ENCODE measurements at places on chromosomes 4 and X.

GRCh38 chrX:20418379-20419150, 151.9 kb upstream of the RPS6KA3 start:
- DNase-seq: no peak

DNA sequence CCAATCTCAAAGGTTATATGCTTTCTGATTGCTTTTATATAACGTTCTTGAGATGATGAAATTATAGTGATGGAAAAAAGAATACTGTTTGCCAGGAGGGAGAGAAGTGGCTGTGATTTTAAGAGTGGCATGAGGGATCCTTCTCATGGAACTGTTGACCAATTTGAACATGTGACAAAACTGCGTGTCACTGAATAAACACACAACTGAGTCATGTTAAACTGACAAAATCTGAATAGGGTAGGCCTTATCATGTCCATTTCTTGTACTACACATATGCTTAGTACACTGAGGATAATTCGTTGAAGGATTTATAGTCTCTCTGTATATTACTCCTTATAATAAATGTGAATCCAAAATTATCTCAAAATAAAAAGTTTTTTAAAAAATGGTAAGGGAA, 22.2 kb upstream of the HSPA4L start:
- DNase-seq: no peak

DNA sequence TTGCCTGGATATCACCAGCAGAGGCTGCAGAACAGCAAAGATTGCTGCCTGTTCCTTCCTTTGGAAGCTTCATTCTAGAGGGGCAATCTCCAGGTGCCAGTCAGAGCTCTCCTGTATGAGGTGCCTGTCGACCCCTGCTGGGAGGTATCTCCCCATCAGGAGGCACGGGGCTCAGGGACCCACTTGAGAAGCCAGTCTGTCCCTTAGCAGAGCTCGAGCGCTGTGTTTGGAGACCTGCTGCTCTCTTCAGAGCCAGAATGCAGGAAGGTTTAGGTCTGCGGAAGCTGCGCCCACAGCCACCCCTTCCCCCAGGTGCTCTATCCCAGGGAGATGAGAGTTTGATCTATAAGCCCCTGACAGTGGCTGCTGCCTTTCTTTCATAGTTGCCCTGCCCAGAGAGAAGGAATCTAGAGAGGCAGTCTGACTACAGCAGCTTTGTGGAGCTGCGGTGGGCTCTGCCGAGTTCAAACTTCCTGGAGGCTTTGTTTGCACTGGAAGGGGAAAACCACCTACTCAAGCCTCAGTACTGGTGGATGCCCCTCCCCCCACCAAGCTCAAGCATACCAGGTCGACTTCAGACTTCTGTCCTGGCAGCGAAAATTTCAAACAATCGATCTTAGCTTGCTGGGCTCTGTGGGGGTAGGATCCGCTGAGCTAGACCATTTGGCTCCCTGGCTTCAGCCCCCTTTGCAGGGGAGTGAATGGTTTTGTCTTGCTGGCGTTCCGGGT, 57.9 kb downstream of the DKK2 start:
- DNase-seq: no peak

GRCh38 chr4:15913631-15913970, 24.9 kb downstream of the FGFBP1 start:
- no peak for DNase-seq

DNA sequence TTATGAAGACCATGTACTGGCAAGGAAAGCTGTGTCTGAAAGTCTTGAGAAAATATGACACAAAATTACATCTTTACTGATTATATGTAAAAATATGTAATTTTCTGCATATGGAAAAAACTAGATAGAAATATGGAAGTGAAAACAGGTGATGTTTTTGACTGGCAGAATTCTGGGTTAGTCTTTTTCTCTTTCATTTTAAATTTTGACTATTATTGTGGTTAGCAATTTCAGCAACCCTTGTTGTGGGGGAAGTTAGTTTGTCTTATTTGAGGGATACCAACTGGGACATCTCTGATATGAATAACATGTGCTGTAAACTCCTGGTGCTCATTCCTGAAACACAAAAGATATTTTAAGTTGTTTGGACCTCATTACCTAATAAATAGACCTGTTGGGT, 49.9 kb upstream of the CPEB2 start:
- DNase-seq: no peak

DNA sequence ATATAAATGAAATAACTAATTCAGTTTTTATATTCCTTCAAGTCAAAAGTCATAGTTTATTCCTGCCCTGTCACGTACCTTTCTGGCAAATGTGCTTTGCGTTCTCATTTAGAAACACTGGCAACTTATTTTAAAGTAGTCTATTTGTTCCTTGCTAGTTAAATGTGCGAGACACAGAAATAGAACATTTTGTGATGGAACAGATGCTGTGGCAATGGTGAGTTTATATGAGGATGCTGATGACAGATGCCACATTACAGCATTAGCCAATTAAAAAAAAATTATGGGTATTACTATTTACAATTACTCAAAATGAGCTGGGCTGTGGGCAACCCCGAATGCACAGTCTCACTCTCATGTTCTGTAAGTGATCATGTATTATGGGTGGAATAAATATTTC, 26.1 kb upstream of the EPHA5 start:
- DNase-seq: no peak

GRCh38 chr4:48746608-48747362, 33.3 kb downstream of the FRYL start:
- DNase-seq: no peak

- DNase-seq: no peak
Measured at GRCh38 chr4:32841217-32841616, 2121.0 kb downstream of the PCDH7 start.

DNA sequence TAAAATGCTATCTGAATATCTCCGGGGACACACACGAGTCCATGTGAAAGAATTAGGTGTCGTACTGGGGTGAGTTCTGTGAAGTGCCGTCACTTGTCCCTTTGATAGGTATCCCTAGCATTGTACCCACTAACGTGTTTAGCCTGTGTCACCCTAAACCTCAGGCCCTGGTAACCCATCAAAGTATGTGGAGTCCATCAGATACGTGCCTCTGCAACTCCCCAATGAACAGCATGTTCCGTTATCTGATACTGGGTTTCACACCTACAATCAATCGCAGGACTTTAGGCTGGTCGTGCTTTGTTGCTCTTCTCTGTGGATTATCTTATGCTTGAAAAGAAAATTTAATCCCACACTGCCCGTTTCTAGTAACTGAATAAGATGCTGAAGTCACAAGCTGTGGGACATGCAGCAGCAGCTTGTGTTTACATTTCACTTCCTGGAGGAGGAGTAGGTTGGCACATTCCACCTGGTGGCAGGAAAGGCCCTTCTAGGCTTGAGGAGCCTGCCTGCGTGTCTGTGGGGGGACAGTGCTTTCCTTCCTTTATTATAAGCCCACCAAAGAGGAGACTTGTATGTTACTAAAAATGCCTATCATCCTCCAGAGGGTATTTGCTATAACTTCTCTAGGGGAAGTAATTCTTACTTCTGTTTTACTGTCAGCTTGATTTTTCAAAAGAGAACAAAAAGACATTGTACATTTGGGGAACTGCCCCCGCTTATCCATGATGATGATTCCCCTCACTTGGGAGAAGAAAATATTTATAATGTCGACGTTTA, 127.2 kb downstream of the FNIP2 start:
- no peak for DNase-seq

DNA sequence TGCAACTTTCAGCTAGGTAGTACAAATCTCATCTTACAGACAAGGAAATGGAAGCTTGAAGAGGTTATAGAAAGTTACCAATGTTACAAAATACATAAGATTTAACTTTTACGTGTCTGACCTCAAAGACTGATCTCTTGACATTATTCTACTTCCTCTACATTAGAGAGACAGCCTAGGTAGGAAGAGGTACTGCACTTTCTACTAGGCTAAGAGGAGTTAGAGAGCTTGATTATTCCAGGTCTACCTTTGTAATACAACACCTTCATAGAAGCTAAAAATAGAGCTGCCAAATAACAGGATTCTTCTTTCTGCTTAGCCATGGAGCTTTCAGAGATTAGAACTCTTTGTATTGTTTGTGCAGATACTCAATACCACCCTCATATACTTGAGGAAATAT, 147.6 kb upstream of the NPY2R start:
- DNase-seq: no peak

DNA sequence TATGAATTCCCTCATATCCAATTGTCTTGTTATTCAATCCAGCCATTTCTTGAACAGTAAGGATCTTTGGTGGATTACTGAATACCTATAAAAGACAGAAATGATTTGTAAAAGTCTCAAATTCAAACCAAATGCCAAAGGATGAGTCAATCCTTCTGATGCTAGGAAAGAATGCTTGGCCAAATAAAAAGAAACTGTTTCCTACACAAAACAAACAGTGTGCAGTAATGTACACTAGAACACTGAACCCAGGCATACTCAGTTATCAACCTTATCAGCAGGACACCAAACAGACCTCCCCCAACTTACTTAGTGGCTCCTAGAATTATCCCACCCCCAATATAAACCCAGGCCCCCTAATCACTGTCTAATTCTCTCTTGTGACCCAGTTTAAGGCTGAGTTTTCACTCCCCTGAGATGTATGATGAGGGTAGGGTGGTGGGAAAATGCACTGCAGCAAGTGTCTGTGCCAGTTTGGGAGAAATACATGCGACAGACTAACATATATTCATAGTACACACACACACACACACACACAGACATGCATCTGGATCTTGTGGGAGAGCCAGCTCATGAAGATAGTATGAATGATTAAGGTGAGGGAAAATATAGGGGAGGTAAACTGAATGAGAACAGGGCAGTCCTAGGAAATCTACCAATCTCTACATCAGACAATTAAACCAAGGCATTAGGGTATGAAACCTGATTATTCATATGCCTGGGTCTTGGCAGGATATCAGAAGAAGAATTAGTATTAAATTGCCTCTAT, 35.0 kb downstream of the CLDN2 start:
- DNase-seq: no peak

DNA sequence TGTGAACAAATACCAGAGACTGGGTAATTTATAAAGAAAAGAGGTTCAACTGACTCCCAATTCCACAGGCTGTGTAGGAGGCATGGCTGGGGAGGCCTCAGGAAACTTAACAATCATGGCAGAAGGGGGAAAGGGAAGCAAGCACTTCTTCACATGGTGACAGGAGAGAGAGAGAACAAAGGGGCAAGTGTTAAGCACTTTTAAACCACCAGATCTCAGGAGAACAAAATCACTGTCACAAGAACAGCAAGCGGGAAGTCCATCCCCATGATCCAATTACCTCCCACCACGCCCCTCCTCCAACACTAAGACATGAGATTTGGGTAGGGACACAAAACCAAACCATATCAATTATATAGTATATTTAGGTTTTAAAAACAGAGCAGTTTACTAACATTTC, 30.8 kb downstream of the MOB1B start:
- no peak for DNase-seq

DNA sequence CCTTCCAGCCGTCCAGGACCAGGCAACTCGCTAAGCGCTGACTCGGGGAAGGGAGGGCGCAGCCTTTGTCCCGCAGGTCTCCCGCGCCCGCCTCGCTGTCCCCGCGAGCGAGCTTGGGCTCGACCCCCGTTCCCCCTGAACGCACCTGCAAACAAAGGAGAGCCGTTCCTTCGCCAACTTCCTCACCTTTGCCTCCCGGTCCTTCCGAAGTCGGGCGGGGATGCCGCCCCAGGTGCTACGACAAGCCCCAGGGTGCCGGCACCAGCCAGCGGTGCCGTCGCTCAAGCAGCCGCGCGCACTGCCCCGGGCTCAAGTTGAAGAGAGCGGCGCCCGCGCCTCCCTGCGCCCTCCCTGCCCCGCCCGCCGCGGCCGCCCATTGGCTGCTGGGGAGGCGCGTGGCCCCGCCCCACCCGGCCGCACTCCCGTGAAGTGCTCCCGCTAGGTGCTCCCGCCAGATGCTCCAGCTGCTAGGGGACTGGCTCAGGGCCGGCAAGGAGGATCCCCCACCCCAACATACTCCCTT, 107.1 kb downstream of the NSUN7 start:
- DNase-seq: no peak

- DNase-seq: no peak
Measured at GRCh38 chrX:1248331-1249061, 20.1 kb upstream of the CSF2RA start.

DNA sequence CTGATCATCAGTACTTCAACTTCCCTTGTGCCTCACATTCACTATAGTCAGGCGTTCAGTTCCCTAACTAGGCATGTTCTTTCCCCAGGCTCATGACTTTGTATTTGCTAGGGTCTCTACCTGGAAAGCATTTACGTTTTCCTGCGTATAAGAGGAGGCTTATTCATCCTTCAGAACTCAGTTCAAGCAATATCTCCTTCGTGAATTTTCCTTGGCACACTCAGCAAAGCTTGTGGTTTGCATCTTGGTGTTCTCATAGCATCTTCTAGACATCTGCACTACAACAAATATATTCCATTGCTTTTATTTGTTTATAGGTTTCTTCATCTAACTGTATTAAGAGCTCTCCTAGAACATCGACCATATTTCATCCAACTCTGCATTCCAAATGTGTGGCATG, 2.6 kb downstream of the CXCL6 start:
- DNase-seq: no peak

DNA sequence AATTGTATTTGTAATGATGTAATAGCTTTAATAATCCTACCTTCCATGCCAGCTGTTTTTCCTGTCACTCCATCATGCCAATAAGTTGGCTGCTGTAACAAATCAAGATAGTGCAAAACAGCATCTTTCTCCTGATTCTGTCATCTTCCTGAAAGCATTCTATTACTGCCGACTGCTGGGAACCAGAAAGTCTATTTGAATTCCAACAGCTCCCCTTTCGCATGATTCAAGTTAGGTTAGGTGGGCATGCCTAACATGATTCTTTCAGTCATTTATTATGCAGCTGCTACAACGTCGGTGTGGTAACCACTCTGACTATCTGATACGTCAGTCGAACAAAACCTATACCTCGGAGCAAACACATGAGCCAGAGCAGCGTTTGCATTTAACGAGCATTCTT, 127.9 kb upstream of the DMD start:
- DNase-seq: peak; percentile 67

DNA sequence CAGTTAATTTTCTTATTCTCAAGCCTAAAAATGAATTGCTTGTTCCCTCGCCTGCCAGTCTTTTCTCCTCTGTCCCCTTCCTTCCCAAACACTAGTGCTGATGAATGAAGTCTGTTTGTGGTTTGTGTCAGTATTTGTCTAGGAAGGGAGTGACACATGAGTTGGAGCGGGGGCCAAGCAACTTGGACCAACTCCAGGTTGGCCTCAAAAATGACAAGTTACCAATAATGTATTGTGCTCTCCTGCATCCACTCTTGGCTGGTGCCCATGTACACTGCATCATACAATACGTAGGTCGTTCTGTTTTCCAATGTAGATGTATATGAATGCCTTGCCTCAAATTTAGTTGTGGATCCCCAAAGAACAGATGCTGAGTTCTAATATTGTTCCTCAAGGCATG, 223.0 kb upstream of the GPC4 start:
- no peak for DNase-seq

DNA sequence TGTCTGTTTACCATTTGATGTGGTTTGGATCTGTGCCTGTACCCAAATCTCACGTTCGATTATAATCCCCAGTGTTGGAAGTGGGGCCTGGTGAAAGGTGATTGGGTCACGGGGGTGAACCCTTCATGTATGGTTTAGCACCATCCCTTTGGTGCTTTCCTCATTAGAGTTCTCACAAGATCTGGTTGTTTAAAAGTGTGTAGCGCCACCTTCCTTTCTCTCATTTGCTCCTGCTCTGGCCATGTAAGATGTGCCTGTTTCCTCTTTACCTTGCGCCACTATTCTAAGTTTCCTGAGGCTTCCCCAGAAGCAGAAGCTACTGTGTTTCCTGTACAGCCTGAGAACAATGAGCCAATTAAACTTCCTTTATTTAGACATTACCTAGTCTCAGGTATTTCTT, 610.7 kb upstream of the ADGRL3 start:
- no peak for DNase-seq

- no peak for DNase-seq
Measured at GRCh38 chrX:42920752-42921151, 142.8 kb upstream of the PPP1R2C start.

All from NCI-H1417 treated with DMSO at 0.1 percent for 48 hours (cell line).